ENCODE measurements at places on chromosomes 5 and 9.

GRCh38 chr9:129392093-129392541, 214.1 kb upstream of the IER5L start:
- no peak for DNase-seq

DNA sequence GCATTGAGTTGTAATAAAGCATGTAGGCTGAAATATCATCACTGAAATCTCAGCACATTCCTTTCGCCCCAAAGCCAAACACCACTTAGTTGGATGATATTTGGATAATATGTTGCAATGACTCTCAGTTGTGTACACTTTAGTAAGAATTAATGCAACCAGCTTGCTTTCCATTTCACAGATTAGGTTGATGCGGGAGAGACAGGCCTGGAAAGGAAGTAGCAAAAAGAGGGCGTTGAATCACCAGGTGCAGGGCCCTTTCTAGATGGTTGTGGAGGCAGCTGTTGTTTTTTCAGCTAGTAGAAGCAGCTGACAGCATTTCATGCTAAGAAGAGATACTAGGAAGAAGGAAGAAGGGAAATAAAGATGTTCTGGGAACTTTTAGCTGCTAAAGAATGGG, 30.9 kb downstream of the DMRT3 start:
- no peak for DNase-seq

DNA sequence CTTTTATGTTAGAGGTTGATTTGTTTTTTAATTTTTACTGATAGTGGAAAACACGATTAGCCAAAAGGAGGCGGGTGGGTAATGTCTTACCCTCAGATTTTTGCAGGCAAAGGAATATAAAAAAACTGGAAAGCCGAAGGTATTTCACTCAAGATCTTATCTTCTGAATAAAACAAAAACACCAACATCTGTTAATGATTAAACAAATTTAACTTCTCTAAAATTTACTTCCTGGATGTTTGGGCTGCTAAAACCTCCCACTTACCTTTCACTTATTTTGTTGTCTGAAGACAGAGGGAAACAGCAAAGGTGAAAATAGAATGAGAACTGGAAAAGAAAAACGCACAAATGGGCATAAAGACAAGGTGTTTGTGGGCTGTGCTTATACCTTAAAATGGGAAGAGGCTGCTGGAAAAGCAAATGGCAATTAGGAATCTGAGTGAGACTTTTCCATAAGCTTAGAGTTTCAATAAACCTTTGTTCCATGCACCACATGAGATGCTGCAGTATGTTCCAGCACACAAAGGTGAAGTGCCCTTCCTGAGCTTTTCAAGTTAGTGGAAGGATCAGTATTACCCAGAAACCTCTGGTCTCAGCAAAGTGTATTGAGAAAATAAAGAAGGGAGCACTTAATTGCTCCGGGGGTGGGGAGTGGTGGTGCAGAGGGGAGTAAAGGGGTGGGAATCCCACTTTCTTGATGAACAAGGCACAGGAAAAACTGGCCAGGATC, 298.3 kb downstream of the BNC2 start:
- DNase-seq: no peak

DNA sequence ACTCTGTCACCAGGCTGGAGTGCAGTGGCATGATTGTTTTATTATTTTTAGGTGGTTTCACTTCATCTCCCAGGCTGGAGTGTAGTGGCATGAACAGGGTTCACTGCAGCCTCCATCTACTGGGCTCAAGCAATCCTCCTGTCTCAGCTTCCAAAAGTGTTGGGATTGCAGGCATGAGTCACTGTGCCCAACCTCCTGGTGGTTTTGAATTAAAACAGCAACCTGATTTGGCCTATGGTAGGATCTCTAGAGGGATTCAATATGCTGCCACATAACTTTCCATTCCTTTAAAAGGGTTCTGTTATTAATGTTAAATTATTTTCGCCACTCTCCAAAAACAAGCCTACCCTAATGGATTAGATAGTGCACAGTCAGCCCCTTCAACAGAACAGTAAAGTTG, 9.9 kb upstream of the HSPA4 start:
- peak; percentile 57 for DNase-seq

- no peak for DNase-seq
These were observed 103.9 kb downstream of the VAV2 start for GRCh38 chr9:133888048-133888808.

DNA sequence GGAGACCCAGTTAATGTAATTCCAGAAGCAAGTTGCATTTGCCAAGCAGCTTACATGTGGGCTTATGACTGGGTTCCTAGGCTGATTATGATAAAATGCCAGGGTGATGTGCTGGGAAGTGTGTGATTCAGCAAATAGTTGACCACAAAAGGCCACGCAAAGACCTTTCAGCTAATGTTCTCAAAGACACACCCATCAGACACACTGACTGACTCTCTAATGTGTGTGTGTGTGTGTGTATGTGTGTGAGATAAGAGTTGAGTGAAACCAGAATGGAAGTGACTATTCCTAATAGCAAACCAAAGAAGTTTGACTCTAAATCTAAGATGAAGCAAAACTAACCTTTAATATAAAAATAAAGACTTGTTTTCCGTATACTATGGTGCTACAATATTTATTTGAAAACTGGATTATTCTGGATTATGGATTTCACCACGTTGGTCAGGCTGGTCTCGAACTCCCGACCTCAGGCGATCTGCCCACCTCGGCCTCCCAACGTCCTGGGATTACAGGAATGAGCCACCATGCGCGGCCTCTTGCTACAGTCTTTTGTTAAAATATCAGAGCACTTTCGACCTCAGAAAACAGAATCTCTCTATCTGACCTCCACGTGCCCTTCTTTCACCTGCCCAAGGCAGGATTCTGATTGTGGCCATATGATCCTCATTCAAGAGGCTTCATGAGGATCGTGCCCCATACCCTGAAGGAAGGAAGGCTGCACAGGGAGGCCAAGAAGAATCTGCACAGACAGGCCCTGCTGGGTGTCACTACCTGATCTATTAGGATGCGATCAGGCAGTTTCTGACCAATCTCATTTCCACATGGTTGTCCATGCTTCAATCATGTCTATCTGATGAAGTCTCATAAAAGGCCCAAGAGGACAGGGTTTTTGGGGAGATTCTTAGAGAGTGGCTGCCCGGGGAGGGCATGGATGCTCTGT, 75.6 kb downstream of the USP20 start:
- DNase-seq: peak; percentile 96

DNA sequence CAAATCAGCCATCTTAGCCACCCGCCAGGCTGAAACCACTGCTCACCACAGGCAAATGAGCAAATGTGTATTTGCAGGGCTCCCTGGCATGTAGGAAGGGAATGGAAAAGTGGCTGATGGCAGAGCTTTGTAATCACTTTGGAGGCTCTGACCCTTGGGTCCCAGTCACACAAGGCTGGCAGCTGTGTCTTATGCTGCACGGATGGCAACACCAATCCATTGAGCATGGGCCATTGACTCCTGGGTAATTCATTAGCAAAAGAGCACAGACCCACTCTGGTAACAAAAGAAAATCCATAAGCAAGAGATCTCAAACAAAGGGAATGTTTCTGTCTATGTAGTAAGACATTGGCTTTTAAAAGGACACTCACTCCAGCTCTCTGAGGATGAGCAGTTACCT, 57.6 kb downstream of the SPOCK1 start:
- DNase-seq: no peak

DNA sequence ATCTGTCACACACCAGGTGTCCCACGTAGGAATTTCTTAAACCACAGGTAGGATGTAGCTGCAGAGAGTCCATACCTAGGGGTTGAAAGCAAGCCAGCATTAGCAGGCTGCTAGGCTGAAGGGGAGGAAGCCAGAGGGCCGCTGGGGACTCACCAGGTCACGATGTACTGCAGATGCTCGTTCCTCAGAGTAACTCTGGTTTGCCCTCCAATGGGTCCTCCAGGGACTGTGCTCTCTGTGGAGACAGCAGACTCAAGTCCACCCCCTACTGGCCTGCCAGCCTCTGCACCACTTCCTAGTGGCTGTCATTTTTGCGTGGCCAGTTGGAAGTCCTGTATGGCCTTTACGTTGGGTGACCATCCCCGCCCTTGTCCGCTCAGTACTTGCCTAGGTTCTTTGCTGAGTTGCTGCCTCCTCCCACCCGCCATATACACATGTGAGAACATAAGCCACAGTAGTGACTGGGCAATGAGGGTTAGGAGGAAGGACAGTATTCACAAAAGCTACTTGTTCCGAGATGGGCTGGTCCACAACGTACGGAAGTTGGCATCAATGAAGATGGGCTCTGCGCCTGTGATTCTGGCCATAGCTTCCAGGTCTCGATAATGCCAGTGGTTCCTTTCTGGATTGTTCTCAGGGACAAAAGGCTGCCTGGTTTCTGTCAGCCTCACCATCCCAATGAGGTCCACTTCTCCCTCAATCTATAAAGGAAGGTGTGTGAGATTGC, 4.1 kb downstream of the RPL7A start:
- DNase-seq: peak; percentile 86

GRCh38 chr5:163880302-163880701, 374.9 kb downstream of the MAT2B start:
- no peak for DNase-seq

DNA sequence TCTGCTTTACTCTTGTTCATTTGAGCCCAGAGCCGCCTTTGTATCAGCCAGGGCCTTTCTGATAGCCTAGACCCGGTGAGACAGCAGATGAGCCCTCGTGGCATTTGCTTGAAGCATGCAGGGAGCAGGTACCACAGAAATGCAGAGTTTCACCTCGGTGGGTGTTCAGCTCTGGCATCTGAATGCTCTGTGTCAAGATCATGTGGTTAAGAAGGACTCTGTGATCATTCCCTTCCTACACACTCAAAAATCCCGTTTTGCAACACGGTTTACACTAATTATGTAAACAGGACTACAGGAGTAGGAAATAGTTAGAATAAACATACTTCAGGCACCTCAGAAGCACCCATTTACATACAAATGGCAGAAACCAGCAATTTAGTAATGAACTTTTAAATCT, 67.2 kb downstream of the MVB12B start:
- DNase-seq: no peak

DNA sequence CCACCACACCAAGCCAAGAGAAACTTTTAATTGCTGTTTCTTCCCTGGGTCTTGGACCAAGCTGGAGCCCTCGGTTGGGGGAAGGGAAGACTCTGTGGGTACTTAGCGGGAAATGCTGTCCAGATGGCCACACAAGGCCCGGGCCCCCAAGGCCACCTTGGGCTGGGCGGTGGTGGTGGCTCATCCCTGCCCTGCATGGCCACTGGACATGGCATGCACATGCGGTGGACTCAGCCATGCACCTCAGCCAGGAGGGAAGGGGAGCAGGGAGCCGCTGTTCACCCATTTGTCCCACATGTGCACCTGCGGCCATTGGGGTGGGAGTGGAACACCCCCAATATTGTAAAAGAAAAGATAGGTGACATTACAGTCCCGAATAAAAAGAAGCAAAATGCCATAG, 72.4 kb downstream of the RGMB start:
- DNase-seq: no peak

DNA sequence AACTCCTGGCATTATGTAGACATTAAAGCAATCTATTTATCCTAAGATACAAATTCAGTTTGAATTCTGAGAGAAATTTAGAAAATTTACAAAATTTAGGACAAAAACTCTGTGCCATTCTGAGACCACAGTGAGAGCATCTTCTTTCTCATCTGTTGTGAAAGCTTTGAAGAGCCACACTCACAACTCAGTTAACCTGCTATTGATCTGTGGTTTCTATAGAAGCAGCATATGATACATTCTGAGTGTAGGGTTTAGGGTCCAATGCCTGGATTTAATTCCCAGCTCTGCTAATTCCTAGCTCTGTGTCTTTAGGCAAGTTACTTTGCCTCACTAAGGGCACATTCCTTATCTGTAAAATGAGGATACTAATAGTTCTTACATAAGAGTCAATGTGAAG, 21.6 kb downstream of the CAST start:
- no peak for DNase-seq

DNA sequence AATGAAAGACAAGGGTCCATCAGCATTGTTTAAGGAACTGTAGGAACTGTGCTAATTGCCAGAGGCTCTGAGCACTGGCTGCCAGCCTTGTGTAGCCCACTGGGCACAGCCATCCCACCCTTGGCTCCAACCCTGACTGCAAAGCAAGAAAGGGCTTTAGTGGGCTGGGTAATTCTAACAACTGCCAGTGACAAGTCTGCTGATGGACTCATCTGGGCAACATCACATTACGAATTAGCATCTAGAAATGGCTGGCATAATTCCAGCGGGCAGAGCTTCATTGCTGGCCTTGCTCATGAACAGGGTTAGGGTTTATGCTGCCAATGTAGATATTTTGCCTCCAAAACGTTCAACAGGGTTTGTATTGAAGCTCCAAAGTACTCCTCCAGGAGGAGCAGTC, 326.9 kb downstream of the ARHGEF28 start:
- DNase-seq: no peak

GRCh38 chr5:37881359-37881758, 41.5 kb upstream of the GDNF start:
- no peak for DNase-seq

GRCh38 chr9:94746541-94747370, 20.3 kb downstream of the AOPEP start:
- DNase-seq: no peak

DNA sequence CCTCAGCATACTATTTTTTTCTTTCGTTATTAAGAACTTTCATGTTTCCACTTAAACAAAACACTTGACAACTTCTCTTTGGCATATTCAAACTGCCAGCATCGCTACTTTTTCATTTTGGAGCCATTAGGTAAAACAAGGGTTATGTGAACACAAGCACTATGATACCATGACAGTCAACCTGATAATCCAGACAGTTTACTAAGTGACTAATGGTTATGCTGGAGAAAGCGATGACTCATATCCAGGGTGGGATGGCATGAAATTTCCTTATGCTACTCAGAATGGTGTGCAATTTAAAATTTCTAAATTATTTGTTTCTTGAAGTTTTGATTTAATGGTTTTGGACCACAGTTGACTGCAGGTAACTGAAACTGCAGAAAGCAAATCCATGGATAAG, 29.9 kb upstream of the PRSS3 start:
- DNase-seq: peak; percentile 76

- DNase-seq: no peak
These were observed 117.9 kb downstream of the MELK start for GRCh38 chr9:36690412-36691168.

DNA sequence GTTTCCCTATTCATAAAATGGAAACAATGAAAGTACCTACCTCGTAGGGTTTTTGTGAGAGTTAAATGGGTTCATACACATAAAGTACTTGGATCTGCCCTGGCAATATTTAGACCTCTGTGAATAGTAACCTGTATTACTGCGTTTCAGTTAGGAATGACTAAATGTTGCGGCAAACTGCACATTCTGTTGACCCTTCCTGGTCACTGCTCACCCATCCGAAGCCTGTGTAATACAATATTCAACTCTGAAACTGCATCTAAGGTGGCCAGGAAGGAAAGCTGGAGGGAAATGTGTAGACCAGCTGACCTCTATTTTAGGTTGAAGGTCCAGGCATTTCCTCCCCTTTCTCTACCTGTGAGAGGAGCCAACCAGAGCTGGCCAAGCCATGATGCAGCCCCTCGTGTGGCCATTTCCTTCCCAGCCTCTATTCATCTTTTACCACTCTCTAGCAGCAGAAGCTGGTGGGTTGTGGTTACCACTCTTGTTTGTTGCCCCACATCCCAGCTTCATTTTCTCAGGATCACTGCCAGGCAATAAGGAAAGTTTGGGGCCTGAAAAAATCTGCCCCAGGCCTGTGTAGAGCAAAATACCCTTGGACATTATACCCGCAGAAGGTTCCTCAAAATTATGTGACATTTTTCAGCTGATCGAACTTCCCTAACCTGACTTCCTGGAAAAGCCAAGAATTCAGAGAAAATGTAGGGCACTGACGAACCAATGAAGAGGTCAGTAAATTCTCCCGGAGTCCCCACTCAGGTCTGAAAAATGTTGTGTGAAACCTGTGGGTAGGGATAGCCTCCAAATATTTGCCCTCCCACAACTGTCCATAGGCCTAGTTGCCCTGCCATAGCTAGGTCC, 20.5 kb upstream of the PDCD1LG2 start:
- no peak for DNase-seq

- no peak for DNase-seq
These were observed 35.2 kb downstream of the SETX start for GRCh38 chr9:132319421-132320110.

Measured in RKO (cell line).